Forelimb muscle (tissue), 1 donor: ENCODE measurements at places on chromosomes 6 and 20. TPM values are rescaled to one million over a fixed set of nuclear protein-coding genes. Genes with fewer than 3 reads are reported as not detected.

DNA sequence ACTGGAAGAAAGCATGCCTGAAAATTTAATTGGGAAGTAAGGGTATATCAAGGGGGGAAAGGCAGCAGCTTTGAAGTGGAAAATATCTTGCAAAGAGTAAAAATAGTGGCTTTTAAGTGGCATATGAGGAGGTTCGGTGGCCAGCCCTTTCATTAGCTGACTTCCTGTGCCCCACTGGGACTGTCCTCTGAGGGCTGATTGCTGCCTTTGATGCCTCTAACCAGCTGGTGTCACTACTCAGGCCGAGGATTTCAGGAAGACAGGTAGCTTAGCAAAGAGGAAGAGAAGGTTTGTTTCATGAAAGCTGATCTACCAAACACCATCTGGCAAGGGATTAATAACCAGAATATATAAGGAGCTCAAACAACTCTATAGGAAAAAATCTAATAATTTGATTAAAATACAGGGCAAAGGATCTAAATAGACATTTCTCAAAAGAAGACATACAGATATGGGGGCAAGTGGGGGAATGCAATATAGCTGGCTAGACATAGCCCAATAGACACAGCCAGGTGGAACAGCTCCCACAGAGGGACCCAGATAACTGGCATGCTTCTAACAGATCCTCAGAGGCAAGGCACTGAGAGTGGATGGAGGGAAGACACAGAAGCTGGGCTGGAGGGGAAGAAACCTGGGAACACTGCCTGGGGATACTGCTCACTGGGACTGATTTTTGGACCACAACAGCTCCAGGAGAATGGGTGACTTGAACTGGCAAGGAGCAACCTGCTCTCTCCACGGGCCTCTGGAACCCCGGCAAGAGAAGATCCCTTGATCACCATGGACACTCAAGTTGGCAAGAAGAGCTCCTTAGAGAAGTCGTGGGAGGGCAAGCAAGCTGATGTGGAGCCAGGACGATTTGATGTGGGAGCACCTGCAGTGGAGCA lies 33.2 kb downstream of the CCN2 start:
- DNase-seq, result no peak

- DNase-seq, result no peak
These were observed 4.3 kb upstream of the SLPI start for GRCh38 chr20:45258664-45259063.

DNA sequence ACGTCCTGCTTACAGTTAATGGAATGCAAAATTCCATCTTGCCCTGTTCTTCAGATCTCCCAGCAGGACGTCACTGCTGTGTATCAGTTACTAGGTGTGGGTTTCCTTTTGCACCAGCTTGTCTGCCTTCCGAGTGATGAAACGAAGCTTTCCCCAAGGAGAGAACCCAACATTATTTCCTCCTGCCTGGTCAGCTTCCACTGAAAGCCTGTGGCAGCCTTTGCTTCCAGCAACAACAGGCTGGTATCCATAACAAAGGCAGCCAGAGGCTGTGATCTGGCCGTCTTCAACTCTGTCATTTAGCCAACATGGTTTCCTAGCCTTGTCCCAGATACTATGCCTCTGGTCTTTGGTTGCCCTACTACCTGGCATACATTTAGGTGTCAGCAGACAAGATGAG lies 78.9 kb upstream of the HEY2 start:
- no peak for DNase-seq

GRCh38 chr6:115467726-115468125 lies 593.0 kb downstream of the FRK start:
- no peak for DNase-seq

Gene SPATS1
- not detected for polyA plus RNA-seq

DNA sequence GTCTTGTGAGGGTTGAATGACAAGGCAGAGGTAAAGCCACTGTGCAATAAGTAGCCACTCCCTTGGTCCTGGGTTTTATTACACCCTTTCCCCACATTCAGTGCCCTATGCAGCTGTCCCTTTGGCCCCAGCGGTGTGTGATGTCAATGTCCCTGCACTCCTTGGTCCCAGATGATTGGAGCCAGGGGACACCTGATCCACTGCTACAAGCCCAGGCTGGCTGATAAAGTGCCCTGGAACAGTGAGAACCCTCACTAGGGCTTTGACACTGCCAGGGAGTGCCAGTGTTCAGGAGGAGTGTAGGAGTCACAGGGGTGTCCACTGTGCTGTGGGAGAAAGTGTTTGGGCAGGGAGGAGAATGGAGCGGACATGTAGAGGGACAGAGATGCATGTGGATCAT lies 30.4 kb downstream of the GABRR1 start:
- no peak for DNase-seq

- DNase-seq, result no peak
These were observed 176.1 kb upstream of the HDDC2 start for GRCh38 chr6:125477844-125478243.

- no peak for DNase-seq
These were observed 13.3 kb downstream of the TAF4 start for GRCh38 chr20:62052336-62052841.

Gene PNPLA1
- polyA plus RNA-seq, result 0.06 TPM

- DNase-seq, result no peak
These were observed 1.1 kb upstream of the SLC4A11 start for GRCh38 chr20:3239867-3240775.

DNA sequence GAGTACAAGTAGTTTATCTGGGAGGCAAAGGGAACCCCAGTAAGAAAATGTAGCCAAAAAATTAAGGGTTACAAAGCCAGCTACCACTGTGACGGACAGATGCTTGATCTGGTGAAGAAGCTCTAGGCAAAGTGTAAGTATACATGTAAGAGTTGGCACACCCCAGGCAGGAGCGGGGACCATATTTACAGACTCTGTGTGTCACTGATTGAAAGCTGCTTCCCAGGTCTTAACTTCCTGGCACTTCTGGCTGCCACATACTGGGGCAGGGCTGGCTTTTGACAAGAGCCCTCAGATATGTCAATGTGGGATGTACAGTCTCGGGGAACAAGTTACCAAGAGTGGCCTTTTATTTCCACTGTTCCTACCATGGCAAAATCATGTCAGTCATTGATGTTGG lies 48.0 kb upstream of the BCLAF1 start:
- DNase-seq, result no peak

GRCh38 chr6:14192216-14192788 lies 74.7 kb downstream of the CD83 start:
- DNase-seq, result no peak

DNA sequence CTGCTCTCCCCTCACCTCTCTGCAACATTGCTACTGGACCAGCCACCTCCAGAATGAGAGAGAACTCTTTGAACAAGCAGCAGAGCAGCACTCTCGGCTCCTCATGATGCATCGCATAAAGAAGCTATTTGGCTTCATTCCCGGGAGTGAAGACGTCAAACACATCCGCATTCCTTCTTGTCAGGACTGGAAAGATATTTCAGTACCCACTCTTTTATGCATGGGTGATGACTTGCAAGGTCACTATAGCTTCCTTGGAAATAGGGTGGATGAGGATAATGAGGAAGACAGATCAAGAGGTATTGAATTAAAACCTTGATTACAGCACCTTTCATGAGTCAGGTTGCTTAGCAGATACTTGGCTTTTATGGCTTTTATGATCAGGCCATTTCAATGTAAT lies 4.3 kb downstream of the CALHM4 start:
- DNase-seq, result no peak

DNA sequence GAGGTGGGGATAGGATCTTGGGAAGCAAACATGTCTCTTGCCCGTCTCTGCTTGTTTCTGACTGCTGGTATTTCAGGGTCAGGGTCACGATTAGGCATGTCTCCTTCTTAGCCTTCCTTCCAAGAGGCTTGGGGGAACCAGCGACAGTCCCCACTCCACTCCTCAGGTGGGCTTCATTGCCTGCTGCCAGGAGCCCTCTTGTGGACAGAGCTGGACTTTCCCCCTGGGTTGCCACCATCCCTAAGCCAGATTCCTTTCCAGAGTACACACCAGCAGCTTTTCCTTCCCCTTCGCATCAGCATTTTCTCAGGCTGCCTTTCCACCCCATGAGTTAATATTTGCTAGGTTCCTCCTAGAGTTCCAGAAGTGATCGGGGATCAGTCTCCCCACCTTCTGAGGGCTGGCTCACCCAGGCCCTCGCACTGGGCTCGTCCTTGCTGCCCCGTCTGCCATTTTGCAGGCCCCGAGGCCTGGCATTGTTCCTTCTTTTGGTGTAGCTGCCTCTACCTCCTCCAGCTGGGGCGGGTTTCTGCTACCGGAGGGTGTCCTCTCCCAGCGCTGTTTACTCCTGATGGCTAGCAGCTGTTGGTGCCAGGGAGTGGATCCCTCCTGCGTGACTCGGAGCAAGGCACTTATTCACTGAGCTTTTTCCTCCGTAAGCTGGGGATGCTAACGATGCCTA lies 8.8 kb upstream of the C20orf144 start:
- DNase-seq, result no peak

Gene COX4I2
- 7.0 TPM for polyA plus RNA-seq

DNA sequence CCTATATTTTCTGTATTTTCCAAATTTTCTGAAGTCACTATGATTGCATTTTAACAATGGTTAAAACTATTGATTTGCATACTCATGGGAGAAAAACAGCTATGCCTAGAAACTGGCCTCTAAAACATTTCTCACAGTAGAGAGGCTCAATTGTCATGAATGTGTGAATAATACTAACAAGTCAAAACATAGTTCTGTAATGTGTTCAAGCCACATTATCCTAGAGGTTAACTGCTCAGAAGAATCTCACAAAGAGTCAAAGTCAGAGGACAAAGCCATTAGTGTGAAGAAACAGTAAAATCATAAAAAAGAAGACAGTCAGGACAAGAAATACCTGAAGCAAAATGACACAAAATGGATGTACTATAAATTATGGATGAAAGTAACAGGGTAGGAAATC lies 12.5 kb upstream of the ALDH8A1 start:
- DNase-seq, result no peak

DNA sequence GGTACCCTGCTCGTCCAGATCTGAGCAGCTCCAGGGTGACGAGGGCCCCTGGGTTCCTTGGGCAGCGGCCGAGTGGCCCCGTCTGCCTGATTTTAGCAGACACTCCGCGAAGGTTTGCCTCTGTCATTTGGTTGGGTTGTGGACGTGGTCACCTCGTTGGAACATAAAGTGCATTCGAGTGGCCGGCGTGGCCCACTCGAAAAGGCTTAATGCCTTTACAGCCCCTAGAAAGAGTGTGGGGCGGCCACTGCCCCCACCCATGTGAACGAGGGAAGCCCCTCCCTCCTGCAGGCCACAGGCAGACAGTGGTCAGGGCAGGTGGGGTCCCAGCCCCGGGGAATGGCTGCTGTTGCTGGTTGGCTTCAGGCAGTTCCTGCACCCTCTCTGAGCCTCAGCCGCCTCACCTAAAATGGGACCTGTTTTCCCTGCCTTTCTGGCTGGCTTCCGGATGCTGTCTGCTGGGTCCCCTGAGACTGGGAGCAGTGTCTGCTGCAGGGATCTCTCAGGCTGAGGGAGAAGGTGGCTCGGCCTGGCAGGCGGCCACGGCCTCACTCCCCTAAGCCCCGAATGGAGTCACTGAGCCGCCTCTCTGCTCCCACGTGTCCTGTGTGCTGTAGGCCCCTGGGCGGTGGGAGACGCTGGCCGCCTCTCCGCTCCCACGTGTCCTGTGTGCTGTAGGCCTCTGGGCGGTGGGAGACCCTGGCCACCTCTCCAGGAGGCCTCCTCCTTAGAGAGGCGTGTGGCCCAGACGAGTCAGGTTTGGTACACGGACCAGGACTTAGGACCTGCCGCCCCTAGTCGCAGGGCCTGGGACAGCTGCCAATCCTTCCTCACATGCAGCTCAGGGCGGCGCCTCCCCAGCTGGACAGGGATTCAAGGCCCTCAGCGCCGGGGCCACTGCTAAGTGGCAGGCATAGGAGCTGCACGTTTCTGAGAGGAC lies 233.0 kb downstream of the ERMARD start:
- no peak for DNase-seq

Gene HLA-DMA
- polyA plus RNA-seq, result 12.6 TPM

GRCh38 chr6:97445407-97445806 lies 162.4 kb upstream of the MMS22L start:
- no peak for DNase-seq

Gene DPPA5
- not detected for polyA plus RNA-seq

- DNase-seq, result no peak
These were observed 192.3 kb downstream of the GJA1 start for GRCh38 chr6:121627761-121628160.

GRCh38 chr6:170271771-170272314 lies 19.0 kb downstream of the DLL1 start:
- DNase-seq, result no peak

GRCh38 chr6:89566008-89566800 lies 72.3 kb downstream of the LYRM2 start:
- DNase-seq, result no peak

- DNase-seq, result no peak
These were observed 30.8 kb upstream of the FILIP1 start for GRCh38 chr6:75524322-75524972.

DNA sequence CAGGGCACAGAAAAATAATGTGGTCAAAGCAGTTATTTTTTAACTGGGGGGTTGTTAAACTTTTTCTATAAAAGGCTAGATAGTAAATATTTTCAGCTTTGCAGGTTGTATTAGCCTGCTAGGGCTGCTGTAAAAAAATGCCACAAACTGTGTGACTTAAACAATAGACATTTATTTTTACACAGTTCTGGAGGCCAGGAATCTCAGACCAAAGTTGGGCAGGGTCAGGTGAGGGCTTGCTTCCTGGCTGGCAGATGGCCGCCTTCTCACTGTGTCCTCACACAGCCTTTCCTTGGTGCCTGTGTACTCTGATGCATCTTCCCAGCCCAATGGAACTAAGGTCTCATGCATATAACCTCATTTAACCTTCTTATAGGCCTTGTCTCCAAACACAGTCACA lies 294.7 kb downstream of the PTPRT start:
- no peak for DNase-seq

Gene MCCD1
- polyA plus RNA-seq, result not detected

Gene TTK
- 6.4 TPM for polyA plus RNA-seq

Gene SLC17A3
- not detected for polyA plus RNA-seq

- DNase-seq, result no peak
These were observed 1012.1 kb downstream of the KIF16B start for GRCh38 chr20:15561070-15561569.

Gene DZANK1
- 1.8 TPM for polyA plus RNA-seq
